Vagina (tissue), 2 donors: ENCODE measurements at places on chromosomes 4 and X.

- no peak for DNase-seq
These were observed 163.1 kb downstream of the EVC2 start for GRCh38 chr4:5545271-5545670.

- no peak for DNase-seq
These were observed 123.4 kb downstream of the NWD2 start for GRCh38 chr4:37367901-37368300.

- no peak for DNase-seq
These were observed 16.4 kb downstream of the NAAA start for GRCh38 chr4:75924309-75924827.

GRCh38 chr4:107278791-107279483 lies 242.8 kb upstream of the DKK2 start:
- no peak for DNase-seq

GRCh38 chr4:123363729-123364128 lies 32.9 kb upstream of the SPRY1 start:
- no peak for DNase-seq

DNA sequence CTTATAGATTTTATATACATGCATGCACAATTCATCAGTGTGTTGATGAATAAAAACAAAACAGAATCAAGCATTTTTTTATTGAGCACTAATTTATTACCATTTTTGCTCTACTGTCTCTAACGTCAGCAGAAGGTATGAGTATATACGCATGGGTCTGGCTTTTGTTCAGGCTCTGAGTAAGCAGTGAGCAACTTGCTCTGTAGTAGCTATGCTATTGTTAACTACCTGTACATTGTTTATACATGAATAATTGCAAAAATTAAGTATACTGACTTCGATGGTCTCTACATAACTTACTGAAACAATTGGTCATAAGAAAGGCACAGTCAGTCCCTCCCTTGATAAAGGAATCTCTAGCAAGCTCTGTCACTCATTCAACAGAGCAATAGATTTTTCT lies 122.9 kb downstream of the RS1 start:
- DNase-seq, result no peak

DNA sequence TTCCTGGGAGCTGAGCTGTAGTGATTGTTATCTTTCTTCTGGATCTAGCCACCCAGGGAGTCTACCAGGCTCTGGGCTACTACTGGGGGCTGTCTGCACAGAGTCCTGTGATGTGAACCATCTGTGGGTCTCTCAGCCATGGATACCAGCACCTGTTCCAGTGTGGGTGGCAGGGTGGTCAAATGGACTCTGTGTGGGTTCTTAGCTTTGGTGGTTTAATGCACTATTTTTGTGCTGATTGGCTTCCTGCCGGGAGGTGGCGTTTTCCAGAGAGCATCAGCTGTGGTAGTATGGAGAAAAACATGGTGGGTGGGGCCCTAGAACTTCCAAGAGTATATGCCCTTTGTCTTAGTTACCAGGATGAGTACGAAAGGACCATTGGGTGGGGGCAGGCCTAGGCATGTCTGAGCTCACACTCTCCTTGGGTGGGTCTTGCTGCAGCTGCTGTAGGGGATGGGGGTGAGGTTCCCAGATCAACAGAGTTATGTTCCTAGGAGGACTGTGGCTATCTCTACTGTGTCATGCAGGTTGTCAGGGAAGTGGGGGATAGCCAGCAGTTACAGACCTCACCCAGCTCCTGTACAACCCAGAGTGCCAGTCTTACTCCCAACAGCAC lies 264.8 kb upstream of the LDB2 start:
- DNase-seq, result no peak

DNA sequence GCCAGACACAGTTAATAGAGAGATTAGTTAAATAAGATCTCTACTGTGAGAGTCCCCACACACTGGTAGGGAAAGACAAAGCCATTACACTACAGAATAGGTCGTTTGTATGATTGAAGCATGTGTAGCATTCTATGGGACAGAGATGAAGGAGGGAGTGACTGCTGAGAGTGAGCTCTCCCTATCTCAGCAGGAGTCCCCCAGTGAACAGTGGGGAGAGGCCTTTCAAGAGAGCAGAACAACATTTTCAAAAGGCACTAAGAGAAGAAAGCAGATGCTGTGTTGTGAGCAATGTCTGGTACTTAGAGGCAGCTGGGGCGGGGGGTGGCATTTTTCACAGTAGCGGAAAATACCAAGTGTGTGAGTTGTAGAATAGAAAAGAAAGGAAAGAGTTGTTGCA lies 413.6 kb downstream of the AFF2 start:
- no peak for DNase-seq

GRCh38 chr4:955931-956381 lies 17.4 kb downstream of the DGKQ start:
- no peak for DNase-seq

DNA sequence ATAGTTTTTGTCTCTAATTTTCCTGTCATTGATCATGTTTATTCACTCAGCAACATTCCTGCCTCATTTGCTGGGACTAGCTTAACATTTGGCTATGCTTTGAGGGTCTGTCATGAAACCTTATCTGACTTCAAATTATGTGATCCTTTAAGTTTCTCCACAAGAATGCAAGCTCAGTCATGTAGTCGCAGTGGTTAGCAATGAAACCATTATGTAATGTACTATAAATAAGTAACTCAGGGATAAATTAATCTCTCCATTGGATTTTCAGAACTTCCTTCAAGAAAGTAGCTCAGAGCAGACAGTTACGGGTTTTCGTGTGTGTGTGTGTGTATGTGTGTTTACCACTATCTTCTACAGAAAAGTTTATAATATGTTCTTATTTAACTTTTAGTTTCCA lies 993.6 kb downstream of the ADGRL3 start:
- DNase-seq, result no peak

- no peak for DNase-seq
These were observed 12.7 kb downstream of the MAD2L1 start for GRCh38 chr4:120053911-120054310.

DNA sequence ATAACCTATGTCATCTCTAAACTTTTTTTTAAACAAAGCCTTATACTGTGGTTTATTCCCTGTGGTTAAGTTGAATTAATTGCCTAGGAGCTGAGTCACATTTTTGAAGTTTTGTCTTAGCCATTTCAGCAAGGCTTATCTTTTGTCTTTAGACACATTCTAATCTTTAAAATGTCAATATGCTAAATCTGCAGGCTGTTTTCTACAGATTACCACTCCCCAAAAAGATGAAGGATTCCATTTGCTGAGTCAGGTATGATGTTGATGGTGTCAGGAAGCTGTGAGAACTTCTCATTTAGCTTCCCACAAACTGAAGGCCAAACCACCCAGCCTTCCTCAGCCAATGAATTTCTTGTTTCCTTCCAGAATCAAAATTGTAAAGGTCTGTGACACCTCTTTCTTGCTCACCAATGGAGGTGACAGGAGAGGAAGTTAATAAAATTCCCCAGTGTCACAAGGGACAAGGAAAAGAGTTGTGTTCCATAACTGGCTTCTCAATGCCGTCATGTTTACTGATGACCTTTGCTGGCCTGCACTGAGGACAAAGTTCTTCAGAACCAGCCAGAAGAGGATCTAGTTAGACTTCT lies 3.7 kb upstream of the CXCL6 start:
- no peak for DNase-seq

DNA sequence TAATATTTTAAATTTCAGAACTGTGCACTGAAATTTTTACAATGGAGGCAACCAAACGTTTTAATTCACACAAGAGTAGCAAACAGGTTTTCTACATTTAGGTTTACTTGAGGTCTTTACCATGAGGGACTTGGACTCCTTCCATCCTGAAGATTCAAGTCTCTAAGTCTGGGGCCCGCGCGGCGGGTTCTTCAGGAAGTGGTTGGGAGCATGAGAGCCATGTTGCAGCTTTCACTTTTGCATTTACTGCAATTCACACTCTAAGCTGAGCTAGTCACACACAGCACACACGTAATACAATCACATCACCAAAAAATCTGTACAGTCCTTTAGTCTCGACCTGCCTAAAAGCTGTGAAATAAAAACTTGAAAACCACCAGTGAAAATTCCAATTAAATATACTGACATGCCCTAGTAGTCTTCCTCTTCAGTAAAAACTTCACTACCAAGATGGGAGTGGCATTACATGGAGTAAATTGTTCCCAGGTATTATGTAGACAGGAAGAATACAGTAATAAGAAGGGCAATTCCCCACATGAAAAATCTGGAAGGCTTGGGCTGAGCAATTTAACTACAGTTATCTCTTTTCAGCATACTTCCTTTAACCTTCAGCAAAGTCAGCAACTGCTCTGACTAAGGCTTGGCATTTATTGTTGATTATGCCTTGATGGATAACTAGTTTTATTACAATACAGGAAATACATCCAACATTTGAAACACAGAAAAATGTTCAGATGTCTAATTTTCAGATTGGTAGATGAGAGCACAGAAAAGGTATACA lies 571.1 kb upstream of the DIPK2B start:
- no peak for DNase-seq

DNA sequence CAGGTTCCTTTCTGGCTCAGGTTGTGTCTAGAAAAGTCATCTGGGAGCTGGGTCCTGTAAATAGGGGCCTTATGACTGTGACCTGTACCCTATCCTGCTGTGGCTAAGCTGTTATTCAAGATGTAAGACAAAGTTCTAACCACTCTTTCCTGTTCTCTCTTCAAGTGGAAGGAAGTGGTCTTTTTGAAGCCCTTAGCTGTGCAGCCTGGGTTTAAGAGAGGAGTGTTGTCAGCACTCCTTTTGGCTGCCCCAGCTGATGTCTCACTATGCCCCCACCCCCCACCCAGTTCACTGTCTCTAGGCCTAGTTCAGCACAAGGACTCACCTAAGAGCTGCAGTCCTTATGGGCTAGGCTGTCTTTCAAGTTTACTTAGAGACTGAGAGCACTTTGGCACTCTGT lies 1069.5 kb downstream of the FAM133A start:
- DNase-seq, result no peak

GRCh38 chr4:74230902-74231499 lies 73.1 kb downstream of the MTHFD2L start:
- DNase-seq, result no peak

DNA sequence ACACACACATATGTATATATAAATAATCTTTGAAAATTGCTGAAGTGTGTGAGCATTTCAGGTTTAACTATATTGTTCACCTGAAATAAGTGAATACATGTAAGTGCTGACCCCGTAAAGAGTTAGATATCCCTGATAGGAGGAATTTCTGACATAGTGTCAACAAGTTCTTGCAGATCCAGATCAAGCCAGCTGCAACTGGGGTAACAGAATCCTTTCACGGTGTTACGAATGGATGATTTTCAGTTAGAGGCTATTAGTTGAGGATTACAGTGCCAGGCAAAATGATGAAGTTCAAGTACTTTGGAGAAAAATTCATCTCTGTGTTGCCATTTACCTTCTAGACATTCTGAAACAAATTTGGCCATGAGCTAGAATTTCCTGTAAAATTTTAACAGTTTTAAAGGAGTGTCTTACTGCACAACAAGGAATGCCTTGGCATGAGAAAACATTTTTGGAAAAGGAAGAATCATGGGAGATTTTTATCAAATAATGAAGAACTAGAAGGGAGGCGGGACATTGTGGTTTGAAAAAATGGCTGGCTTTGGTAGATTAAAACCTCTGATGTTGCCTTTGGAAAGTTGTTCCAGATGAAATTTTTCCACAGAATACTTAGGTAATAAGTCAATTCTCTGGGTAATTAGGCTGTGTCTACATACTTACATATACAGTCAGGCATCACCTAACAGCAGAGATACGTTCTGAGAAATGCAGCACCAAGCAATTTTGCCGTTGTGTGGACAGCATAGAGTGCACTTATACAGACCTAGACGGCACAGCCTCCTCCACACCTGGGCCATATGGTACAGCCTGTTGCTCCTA lies 84.4 kb upstream of the FAT1 start:
- no peak for DNase-seq

- no peak for DNase-seq
These were observed 571.9 kb downstream of the SPOCK3 start for GRCh38 chr4:166662266-166662843.

DNA sequence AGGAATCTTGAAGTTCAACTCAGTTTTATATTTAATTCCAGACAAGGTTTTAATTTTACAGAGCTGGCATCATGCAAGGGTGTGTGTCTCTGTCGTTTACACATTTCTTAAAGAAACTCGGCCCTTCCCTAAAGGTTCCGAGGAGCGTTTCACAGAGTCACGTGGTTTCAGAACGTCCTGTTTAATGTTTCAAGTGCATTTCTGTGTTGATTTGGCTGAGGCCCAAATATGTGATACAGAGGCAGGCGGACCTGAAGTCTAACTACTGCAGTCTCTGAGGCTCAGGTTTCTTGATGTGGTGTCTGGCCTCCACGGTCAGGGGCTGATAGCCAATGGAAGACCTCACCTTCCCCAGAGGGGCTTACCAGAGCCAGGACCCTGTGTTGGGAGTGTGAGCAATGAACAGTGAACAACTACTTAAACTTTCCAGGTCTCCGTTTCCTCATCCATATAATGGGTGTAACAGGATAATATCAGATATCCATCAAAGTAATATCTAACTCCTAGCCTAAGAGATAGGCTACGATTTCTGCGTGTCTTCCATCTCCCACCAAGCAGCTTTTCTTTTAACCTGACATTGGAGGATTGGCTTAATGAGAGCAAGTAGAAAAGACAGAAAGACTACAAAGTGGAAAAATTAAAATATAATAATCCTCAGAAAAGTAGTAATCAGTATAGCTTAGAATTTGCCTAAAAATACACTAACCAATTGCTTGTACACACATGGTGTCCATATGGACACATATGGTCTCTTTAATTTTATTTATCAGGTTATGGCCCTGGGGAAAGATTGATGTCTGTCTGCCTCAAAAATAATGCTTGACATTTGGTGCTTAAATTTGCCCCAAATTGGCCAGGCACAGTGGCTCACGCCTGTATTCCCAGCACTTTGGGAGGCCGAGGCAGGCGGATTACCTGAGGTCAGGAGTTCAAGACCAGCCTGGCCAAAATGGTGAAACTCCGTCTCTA lies 50.0 kb upstream of the TRIM2 start:
- DNase-seq, result no peak

GRCh38 chr4:79472693-79473438 lies 64.8 kb upstream of the GK2 start:
- DNase-seq, result no peak

GRCh38 chrX:650811-651210 lies 20.2 kb downstream of the SHOX start:
- no peak for DNase-seq

DNA sequence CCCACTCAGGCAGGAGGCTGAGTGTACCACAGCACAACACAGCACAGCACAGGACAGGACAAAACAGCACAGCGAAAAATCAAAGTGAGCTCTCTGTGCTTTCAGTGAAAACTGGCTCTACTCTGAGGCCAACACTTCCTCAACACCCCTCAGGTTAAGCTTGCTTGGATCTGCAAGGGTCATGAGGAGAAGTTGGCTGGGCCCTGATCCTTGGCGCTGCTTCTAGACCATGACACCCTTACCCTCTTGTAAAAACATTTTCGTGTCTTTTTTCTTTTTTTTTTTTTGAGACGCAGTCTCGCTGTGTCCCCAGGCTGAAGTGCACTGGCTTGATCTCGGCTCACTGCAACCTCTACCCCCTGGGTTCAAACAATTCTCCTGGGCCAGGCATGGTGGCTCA lies 25.3 kb downstream of the USP46 start:
- no peak for DNase-seq
